ENCODE measurements at places on chromosomes 6 and 20.

DNA sequence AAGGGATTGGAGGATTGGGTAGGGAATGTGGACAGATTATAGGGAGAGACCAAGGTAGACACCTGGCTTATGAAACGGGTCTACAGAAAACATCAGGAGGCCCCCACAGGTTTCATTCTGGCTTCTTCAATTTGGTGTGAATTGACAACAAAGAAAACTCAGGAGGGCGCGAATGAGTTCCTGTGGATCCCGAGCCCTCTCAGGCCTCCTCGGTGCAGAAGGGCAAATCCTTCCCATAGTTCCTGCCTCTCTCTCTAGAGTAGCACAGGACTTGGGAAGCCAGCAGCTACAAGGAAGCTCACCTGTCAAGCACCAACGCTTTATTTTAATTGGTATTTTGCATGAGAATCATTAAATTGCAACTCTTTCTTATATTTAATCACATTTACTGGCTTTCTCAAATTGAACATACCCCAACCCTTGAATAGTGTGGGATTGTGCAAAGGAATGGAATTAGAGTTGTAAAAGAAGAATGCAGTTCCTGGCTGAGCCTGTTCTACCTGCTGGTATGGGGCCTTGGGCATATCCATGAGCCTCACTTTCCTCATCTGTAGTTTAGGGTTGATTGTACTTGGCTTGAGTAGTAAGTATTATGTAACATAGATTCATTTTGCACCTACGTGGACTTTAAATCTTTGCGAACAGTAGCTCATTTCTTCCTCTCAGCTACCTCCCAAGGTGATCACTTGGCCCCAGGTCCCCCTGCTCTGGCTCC is 56.4 kb upstream of the PHACTR2 start:
- no peak for DNase-seq

DNA sequence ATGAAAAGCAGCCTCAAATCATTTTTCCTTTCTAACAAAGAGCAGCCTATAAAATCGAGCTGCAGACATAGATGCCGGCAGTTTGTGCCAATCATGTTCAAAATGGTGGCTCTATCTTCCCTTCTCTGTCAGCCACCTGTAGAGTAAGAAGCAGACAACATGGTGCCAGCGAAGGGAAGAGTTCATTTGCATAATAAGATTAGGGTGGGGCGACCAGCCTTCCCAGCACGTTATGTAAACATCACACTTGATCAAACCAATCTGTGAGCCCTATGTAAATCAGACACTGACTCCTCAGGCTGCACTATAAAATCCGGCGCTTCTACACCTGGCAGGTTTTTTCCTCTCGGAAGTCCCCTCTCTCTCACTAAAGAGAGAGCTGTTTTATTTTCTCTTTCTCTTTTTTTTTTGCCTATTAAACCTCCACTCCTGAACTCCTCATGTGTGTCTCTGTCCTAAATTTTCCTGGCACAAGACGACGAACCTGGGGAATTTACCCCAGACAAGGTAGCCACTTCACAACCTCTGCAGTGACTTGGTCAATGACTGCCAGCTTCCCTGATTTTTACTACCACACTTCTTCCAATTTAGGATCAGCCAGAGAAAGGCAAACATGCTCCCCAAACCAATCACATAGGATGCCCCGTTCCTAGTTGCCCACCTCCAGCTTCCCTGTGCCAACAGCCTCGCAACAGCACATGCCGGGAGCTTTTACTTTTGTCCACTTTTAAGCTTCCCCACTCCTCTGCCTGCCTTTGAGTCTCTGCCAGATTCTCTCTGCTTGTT is 12.9 kb downstream of the TPMT start:
- no peak for DNase-seq

- no peak for DNase-seq
Observed at GRCh38 chr6:86087954-86088353, 445.3 kb upstream of the SYNCRIP start.

GRCh38 chr6:126063512-126064146 is 77.3 kb downstream of the TRMT11 start:
- DNase-seq: no peak

- no peak for DNase-seq
Observed at GRCh38 chr20:38640521-38640920, 38.9 kb downstream of the ARHGAP40 start.

DNA sequence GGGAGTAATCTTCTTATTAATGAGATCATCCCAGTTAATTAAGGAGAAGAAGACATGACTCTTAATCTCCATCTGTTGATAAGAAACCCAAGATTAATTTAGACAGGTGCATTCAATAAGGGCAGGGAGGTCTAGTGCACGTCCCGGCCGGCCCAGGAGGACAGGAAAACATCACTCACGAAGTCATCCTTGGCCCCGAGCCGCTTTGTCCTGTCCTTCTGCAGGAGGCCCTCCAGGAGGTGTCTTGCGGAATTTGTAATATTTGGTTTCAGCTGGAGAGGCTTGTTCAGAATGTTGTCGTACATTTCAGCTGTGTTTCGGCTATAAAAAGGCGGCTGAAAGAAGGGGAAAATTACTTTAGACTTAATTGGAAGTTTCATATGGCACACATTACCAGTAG is 118.4 kb upstream of the SLC2A12 start:
- no peak for DNase-seq

DNA sequence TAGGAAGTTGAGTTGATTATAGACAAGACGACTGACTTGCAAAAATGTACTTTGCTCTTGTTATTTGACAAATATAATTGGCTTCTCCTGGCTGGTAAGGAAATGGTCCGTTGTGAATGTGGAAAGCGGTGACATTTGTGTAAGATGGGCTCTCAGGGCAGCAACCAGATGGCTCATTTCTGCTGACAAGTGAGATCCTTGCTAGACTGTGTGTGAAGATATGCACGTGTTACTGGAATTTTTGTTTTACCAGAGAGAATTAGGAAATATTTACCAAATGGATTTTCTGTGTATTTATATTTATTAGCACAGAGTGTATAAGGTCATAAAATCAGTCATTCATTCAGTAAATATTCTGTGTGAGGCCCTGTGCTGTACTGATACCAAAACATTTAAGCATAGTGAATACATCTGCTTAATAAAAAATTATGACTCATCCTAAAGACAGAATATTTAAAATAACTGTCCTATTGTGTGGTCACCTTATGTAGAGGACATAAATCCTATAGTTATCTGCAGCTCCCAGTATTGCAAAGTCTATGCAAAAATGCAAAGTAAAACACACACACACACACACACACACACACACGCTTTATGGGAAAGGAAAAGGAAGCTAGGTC is 109.9 kb upstream of the ASF1A start:
- no peak for DNase-seq

DNA sequence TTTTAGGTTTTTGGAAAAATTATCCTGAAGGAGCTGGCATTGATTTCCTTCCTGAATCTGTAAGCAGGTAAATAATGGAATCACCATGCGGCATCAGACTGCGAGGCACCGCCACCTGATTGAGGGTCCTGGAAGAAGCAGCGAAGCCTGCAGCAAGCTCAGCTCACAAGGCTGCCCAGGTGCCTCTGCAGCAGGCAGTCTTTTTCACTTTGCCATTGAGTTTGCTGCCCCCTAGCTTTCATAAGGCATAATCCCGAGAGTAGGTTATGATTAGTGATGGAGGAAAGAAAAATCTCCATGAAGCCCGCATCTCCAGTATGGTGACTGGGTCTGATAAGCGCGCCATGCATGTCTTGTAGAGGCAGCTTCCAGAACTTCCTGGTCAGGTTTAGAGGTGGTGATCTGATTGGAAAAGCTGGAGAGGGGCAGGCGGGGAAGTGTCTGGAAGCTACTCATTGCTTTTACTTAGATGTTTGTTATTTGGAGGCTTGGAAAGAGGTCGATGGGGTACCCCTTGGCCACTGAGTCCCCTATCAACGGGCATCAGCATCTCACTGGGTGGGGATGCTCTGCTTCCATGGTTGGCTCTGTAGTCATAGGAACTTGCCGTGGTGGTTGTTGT is 26.7 kb downstream of the IYD start:
- peak; percentile 55 for DNase-seq

DNA sequence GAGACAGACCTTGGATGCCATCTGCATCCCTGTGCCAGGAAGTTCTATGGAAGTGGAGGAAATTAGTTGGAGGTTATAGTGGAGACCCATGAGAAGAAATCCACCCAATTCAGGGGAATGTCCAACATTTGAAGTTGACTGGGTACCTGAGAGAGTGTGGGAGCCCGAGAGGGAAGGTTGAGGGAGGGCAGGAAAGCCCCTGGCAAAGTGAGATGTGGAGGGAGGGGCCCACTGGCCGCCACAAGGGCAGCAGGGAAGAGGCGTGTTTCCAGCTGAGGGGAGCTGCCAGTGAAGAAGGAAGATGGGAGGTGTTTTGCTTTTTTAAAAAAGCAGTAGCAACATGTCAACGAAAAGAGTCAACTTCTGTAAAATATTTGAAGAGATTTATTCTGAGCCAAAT is 16.3 kb upstream of the SERPINB9 start:
- DNase-seq: no peak

GRCh38 chr6:47737406-47737805 is 39.0 kb downstream of the ADGRF4 start:
- no peak for DNase-seq

DNA sequence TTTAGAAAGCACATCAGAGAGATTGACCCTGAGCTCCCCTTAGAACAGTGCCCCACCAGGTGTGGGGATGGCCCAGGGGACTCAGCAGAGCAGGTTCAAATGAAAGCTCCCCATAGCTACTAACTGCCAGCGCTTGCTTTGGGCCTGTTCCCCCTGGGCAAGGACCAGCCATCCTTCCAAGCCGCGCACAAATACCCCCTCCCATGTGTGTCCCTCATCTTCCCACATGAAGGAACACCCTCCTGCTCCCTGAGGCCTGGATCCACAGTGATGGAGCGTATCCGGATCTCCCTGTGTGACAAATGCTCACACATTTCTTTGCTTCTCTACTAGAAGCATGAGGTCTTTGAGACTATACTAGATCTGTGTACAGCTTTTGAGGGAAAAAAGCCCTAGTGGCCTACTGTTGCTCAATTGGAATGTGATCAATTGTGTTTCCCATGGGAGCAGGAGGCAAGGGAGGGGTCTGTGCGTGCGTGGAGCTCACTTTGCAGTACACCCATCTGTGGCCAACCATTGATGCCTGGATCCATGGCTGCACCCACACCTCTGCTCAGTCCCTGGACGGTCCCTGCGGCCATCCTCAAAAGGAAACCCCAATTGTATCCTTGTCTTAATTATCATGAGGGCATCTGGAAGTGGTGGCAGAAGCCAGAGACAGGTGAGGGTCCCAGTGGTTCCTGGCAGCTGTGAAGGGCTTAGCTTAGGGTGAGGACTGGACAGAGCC is 1.4 kb upstream of the RAET1G start:
- no peak for DNase-seq

DNA sequence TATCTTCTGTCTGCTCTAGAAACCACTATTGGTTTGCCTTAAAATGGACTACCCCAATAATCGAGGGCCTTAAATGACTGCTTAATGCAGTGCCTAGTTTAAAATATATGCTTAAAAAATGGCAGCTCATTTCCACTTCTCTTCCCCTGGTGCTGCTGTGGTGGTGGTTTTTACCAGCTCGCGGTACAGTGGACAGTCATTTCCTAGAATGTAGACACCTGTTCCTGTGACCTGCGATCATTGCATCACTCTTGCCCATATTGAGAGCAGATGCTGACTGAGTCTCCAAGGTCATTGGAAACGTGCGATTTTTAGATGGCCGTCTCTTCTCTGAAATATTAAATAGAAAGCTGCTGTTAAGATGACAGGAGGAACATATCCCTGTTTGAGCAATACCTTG is 164.1 kb downstream of the UTRN start:
- no peak for DNase-seq

- no peak for DNase-seq
Observed at GRCh38 chr6:166251211-166251610, 57.0 kb downstream of the PRR18 start.

GRCh38 chr20:62777528-62777830 is 18.8 kb upstream of the MRGBP start:
- no peak for DNase-seq

- no peak for DNase-seq
Observed at GRCh38 chr6:34654061-34654710, 42.4 kb downstream of the ILRUN start.

- DNase-seq: no peak
Observed at GRCh38 chr20:47466213-47466612, 35.5 kb upstream of the NCOA3 start.

DNA sequence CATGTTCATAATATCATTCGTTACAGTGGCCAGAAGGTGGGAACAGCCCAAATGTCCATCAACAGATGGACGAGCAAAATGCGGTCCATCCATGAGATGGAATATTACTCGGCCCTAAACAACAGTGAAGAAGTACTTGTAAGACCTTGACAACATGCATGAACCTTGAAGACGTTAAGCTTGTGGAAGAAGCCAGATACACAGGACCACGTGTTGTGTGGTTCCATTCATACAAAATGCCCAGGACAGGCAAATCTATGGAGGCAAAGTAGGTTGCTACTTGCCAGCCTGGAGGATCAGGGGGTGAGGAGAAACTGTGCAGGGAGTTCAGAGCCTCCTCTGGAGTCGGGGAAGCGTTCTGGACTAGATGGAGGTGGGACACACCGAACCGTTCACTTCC is 207.1 kb downstream of the ERMARD start:
- no peak for DNase-seq

DNA sequence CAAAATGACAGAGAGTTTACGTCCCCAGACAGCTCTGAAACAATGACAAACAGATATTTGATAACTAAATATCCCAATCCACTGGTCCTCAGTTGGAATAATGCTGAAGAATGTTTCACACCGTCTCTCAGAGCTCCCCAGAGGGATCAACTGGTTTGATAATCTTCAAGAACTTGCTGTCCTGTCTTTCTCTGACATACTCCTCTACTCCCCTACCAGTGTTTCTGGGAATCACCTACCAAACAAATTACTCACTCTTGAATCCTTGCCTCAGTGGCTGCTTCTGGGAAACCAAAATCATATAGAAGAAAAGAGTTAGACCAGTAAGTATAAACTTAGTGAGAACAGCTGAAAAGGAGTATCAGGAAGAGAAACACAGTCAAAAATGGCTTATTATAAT is 469.7 kb upstream of the JAG1 start:
- no peak for DNase-seq

- no peak for DNase-seq
Observed at GRCh38 chr20:14470977-14471661, 133.7 kb upstream of the FLRT3 start.

GRCh38 chr6:141925001-141925400 is 207.7 kb upstream of the GJE1 start:
- no peak for DNase-seq

DNA sequence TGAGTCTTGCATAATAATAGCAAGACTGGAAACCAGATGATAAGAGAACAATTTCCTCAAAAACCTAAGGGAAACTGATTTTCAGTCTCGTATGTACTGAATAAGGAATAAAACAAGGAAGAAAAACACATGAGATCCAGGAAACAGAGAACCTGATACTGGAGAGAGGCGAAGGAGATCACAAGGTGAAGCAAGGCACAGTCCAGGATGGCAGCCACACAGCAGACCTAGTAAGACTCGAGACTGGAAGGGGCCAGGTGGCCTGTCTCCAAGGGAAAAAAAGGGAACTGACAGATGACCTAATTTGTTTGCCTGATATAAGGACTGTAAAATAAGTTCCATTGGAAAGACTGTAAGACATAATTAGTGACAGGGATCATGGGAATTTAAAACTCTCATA is 71.1 kb downstream of the TASP1 start:
- DNase-seq: no peak

All from amniotic stem cell (primary cell).